ENCODE measurements at places on chromosomes 5 and 9. TPM values are rescaled to one million over a fixed set of nuclear protein-coding genes. Genes with fewer than 3 reads are reported as not detected.

Gene SH3TC2
- 1.3 TPM for total RNA-seq

Gene TTC23L
- 1.7 TPM for total RNA-seq

Gene DRD1
- 0.25 TPM for total RNA-seq

Gene GARIN3
- total RNA-seq = not detected

Gene ISL1
- not detected for total RNA-seq

Gene BTNL3
- not detected for total RNA-seq

Gene ESM1
- total RNA-seq = 0.38 TPM

Gene PDE6A
- 0.03 TPM for total RNA-seq

Gene GNA14
- 10.4 TPM for total RNA-seq

Gene STPG3
- 0.38 TPM for total RNA-seq

Gene CNTNAP3
- total RNA-seq = 7.1 TPM

Gene RAD1
- 14.8 TPM for total RNA-seq

Gene FOXD4L4
- total RNA-seq = 0.31 TPM

Gene GKAP1
- total RNA-seq = 7.1 TPM

Gene SEMA4D
- 147 TPM for total RNA-seq

Gene SMU1
- 22.0 TPM for total RNA-seq

Gene CD14
- total RNA-seq = 68.8 TPM

Gene TMEM232
- total RNA-seq = 11.3 TPM

Gene KIF12
- total RNA-seq = 202 TPM

Gene FAM221B
- not detected for total RNA-seq

Gene MORN5
- total RNA-seq = 1.6 TPM

Gene HOMER1
- total RNA-seq = 9.2 TPM

Gene ACOT12
- total RNA-seq = not detected

Gene TXNDC8
- total RNA-seq = not detected

Gene IFNK
- not detected for total RNA-seq

Gene RNF224
- total RNA-seq = 0.85 TPM

Gene KCNIP1
- total RNA-seq = 1.8 TPM

Gene IFNA7
- not detected for total RNA-seq

Gene NUTM2F
- not detected for total RNA-seq

Gene AHRR
- total RNA-seq = 1.7 TPM

Gene PCDHB8
- total RNA-seq = 3.7 TPM

Gene N4BP3
- total RNA-seq = 5.6 TPM

Gene TRAF1
- total RNA-seq = 10.9 TPM

Gene ABCA2
- total RNA-seq = 72.1 TPM

Gene GPX8
- 29.7 TPM for total RNA-seq

Gene PGM5
- 53.1 TPM for total RNA-seq

Gene NRARP
- 4.7 TPM for total RNA-seq

Gene RNF14
- total RNA-seq = 69.3 TPM

Gene KLF4
- 69.4 TPM for total RNA-seq

Gene ZNF883
- 3.0 TPM for total RNA-seq

Gene PCDHA1
- total RNA-seq = 0.13 TPM
